Gastroesophageal sphincter (tissue), 4 donors: ENCODE measurements at places on chromosomes 2 and 18. TPM values are rescaled to one million over a fixed set of nuclear protein-coding genes. Genes with fewer than 3 reads are reported as not detected.

Gene CAPN13
- not detected for total RNA-seq

Gene NOL4
- total RNA-seq, result not detected

Gene ONECUT2
- total RNA-seq, result 0.23 TPM

Gene FASTKD1
- total RNA-seq, result 12.2 TPM

Gene DSG1
- total RNA-seq, result 0.31 TPM

Gene PLGLB1
- 1.0 TPM for total RNA-seq

Gene MYO3B
- total RNA-seq, result not detected

Gene KIF5C
- 6.6 TPM for total RNA-seq

Gene CFC1
- total RNA-seq, result not detected

Gene PLEKHH2
- total RNA-seq, result 25.6 TPM

Gene ANKRD62
- not detected for total RNA-seq
